ENCODE measurements at places on chromosomes 11 and 22.

- no peak for DNase-seq
Observed at GRCh38 chr11:84675396-84676025, 951.6 kb downstream of the DLG2 start.

- DNase-seq: no peak
Observed at GRCh38 chr11:13966013-13966412, 3.5 kb downstream of the SPON1 start.

- no peak for DNase-seq
Observed at GRCh38 chr11:62752177-62752785, 1.7 kb downstream of the ZBTB3 start.

DNA sequence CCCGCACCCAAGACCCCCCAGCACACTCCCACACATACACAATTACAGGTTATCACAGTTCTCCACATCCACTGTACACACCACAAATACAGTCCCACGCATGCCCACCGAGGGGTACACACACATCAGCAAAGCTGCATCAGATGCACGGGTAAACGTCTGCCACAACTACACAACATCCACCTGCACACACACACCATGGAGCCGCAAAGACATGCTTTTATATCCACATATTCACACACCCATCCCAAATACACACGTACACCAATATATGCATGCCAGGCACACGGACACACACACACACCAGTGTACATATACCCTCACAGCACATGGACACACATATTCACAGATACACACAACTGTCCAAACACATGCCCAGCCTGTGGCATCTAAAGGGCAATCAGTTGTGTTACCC is 5.4 kb upstream of the KCNJ4 start:
- no peak for DNase-seq

DNA sequence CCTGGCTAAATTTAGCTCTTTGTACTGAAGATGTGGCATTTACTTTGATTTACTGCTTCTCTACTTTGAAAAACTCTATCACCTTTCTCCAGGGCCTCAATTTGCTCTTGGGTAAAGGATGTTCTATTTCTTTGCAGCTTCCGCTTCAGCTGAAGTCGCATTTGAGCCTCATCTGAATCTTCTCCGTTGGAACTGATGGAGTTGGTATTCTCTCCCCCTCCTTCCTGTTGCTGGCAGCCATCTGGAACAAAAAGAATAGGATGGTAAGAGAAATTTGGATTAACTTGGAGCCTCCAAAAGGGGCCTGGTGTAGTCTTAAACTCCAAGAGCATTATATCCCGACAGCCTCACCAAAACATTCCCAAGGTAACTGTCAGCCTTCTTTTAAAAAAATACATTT is 16.6 kb downstream of the PAX6 start:
- no peak for DNase-seq

DNA sequence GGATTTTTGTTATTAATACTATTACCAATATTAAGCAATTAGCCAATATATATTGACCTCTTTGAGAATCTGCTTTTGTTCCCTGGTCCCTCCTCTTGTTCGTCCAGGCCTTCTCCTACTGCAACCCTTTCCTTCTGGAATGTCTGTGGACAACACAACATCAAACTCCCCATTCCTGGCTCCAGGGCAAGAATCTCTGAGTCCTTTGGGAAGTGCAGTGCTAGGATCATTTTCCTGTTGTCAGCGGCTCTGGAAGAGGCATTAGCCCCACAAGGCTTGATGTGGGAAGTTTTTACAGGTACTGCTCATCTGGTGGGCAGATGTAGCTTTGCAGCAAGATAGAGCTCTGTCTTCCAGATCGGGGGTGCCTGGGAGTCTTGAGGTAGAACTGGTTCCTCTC is 74.3 kb downstream of the RPUSD4 start:
- no peak for DNase-seq

DNA sequence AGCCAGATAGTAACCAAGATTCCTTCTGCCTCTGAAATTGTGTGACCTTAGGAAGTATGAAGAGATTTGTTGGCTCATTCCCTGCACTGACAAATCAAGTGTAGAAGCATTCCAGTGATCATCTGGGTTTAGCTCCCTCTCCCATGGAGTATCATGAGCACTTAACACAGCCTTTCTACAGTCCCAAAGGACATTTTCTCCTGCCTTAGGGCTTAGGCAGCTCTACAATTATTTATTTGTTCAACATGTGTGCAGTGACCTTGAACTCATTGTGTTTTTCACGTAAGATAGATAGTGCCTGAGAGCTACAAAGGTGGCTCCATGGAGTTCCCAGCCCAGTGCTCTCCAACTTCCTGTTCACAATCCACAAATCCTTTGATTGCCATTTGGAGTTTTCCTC is 94.8 kb upstream of the FAT3 start:
- DNase-seq: no peak

- DNase-seq: no peak
Observed at GRCh38 chr11:35131886-35132285, 7.1 kb upstream of the CD44 start.

- DNase-seq: no peak
Observed at GRCh38 chr11:60700689-60701468, 1.5 kb downstream of the MS4A8 start.

DNA sequence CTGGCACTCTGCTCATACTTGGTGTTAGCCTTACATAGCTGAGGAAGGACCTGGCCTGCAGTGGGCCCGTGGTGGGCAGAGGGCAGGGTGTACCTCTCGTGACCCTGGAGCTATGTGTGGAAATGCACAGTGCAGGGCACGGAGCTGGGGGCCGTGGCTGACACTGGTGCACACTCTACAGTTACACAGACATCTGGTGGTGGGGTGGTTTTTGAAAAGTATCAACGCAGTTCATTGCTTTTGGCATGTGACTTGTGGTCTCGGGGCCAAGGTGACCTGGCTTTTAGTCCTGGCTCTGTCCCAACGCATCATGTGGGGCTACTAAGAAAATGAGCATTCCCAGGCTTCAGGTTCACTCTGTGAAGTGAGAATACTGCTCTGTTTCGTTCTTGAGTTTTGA is 553.6 kb downstream of the NTM start:
- DNase-seq: no peak

GRCh38 chr22:22691055-22691454 is 46.6 kb downstream of the GGTLC2 start:
- no peak for DNase-seq

DNA sequence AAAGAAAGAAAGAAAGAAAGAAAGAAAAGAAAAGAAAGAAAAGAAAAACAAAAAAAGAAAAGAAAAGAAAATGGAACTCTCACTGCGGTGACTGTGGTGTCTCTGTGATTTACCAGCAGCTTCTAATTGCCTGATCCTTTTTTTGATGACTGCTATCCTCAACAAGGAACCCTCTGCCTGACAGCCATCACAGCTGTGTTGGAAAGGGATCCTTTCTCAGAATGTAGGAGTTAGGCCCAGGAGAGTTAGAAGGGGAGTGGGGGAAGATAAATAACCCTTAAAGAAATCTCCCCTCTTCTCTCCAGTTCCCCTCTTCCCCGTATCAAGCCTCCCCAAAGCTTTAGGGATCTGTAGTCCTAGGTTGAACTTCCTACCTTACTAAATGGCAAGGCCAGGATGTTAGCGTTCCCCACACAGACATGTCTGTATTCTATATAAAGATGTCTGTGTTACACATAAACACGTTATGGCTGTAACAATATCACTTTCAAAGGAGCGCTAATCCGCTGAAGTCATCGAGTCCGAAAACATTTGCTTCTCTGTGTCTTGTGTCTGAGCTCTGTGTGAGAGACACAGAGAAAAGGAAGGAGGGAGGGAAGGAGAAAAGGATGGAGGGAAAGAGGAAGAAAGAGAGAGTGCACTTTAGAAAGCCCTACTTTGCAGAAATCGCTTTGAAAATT is 26.8 kb upstream of the WT1 start:
- no peak for DNase-seq

DNA sequence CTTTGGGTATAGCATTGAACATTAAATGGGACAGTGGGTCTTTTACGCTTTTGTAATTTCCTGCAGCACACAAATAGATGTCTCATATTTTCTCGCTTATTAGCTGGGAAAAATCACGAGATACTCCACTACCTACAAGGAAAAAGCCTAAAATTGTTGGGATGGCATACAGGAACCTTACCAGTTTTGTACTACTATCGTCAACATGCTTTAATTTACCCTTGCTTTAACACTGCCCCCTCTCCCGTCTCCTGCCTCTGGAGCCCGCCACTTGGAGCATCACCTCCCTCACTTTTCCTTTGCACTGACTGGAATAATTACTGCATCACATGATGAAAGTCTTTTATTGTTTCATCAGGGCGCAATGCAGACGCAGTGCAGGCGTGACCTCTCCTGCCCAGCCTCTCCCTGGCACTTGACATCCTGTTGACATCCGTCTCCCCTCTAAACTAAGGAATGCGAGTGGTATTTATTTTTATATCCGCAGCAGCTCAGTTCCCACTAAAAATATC is 1.0 kb upstream of the FNBP4 start:
- no peak for DNase-seq

DNA sequence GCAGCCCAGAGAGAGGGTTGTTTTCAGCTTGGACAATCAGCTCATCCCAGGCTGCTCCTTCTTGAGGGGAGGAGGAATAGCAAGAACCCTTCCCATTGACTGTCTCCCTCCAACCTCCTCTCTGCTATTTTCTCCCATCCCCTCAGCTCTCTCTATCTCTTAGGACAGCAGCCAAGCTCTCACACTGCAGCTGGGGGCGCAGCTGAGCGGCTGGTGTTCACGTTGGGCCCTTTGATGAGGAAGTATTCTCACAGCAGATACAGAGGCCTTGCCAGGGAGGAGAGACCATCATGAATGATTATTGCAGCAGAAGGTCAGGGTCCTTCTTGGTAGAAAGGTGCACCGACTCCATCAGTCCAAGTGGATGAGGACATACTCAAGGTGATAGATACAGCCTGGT is 26.5 kb upstream of the CADM1 start:
- DNase-seq: no peak

GRCh38 chr11:117754030-117754429 is 43.0 kb downstream of the DSCAML1 start:
- no peak for DNase-seq

DNA sequence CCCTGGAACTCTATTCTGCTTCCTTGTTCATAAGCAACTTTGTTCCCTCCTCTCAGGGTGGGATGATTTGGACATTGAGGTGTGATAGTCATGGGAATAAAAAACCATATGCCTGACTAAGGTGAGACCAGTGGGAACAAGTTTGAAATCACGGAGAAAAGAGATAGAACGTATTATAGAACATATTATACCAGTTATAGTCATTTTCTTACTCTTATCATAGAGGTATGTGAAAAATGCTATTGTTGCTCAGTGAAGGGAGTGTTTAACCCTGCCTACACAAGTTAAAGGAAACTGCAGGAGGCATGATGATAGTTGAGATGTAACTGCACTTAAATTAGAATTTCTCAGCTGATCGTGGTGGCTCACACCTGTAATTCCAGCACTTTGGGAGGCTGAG is 15.5 kb downstream of the OR6Q1 start:
- DNase-seq: no peak

- DNase-seq: no peak
Observed at GRCh38 chr22:39283322-39284141, 35.9 kb downstream of the RPL3 start.

DNA sequence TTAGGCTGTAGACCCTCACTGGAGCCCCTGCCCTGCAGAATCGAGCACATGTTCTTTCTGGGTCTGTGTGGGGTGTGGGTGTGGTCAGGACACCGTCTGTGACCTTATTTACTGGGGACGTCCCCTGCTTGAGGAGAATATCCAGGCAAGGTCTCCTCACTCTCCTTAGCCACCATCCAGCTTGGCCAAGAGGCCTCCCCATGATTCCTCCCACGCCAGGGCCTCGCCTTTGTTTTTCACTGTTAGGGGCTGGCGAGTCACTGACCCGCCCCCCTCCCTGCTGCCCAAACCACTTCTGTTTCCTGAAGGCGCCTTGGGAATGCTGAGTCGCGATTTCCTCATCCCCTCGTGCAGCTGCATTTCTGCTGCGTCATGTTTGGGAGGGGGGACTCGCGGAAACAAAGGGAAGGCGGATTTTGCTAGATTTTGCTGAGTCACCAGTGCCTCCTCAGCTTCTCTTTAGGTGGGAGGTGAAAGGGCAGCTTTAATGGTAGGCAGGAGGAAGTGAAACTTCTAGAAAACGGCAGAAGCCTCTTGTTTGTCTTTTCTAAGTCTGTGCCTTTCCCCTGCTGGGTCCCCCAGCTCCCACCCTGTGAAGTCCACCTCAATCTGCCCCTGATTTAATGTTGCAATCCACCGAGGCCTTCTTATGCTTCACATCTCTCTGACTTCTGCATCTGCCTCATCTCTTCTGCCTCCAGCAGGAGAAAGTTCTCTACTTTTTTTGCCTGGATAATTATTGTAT is 4.0 kb upstream of the HMOX1 start:
- no peak for DNase-seq

DNA sequence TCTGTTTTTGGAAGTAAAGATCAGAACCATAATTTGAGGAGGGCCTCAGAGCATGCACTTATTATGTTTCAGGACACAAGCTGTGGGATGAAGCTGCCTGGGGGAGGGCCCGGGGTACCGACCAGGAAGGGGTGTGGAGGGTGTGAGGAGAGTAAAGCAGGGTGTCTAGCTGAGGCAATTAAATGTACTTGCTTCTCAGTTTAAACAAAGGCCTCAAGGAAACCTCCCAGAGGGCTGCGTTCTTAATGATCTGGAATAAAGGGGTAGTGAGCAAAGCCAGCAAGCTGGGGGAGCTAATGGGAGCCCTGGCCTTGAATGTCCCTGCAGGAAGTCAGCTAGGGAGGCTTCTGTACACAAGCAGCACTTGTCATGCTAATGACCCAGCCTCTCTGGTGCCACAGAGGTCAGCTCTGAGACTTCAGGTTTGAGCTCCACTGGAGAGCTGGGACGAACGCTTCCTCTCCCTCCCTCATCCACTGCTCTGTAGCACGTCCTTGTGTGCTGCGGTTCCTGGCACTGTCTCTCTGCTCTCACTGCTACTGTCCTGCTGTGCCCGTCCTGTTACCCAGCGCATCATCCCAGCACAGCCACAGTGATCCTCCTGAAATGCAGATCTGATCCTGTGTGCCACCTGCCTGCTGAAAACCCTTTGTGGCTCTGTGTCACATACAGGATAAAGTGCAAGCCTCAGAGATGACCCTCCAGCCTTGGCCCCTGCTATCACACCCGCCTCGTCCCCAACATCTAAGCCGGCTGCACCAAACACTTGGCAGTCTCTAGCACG is 159.7 kb downstream of the DBX1 start:
- no peak for DNase-seq

DNA sequence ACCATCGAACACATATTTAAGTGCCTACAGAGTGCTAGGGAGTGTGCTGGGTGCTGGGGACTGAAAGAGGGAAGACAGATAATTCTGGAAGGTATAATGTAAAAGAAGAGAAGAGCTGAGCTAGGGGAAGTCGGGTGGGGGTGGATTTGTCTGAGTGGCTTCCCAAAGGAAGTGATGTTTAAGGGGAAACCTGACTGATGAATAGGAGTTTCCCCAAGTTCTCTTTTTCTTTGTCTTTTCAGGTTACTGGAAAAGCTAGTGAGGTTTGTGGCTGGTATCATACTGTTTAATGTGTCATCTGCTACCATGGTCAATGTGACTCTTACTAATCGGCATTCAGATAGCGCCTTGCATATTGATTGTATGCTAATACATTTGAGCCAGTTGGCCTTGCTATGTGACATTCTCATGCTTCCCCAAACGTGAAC is 151.6 kb upstream of the MTMR2 start:
- DNase-seq: no peak

GRCh38 chr11:267491-267994 is 10.7 kb upstream of the NLRP6 start:
- peak; percentile 54 for DNase-seq

All from naive thymus-derived CD8-positive, alpha-beta T cell (primary cell).